ENCODE measurements at places on chromosomes 7 and 10.
A peak's percentile ranks its signal among the peaks of the same experiment; 100 is the strongest.

DNA sequence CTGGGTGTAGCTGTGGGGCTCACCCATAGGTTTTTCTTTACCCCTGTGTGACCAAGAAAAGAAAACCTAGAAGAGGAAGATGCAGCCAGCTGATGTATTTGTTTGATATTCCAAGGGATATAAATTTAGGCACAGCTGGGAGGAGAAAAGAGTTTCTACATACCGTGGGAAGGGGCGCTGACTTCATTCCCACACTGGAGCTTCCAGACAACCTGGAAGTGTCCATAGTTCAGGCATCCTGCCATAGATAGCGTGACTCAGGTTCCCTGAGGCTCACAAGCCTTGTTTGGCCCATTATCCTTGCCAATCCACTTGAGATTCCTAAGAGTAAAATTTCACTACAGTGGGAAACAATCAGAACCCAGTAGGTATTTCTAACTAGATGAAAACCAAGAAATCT, 371.7 kb upstream of the NRP1 start:
- no peak for DNase-seq

DNA sequence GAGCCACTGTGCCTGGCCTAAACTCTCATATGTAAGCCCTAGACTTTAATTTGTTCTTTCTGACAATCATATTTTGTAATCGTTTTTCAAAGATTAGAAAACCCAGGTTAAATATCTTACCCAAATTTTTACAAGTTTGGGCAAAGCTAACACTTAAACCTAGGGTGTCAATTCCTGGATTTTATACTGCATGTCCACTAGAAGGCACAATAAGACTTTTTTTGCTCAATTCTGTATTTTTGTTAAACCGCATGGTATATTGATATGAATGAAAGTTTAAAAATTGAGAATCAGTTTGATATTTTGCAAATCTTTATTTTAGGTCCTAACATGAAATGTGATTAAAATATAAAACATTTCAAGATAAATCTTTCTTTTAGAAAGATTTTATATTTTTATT, 29.3 kb downstream of the DYNC2I1 start:
- peak; percentile 59 for DNase-seq

- DNase-seq: no peak
Observed at GRCh38 chr10:100923580-100923979, 10.8 kb downstream of the SLF2 start.

DNA sequence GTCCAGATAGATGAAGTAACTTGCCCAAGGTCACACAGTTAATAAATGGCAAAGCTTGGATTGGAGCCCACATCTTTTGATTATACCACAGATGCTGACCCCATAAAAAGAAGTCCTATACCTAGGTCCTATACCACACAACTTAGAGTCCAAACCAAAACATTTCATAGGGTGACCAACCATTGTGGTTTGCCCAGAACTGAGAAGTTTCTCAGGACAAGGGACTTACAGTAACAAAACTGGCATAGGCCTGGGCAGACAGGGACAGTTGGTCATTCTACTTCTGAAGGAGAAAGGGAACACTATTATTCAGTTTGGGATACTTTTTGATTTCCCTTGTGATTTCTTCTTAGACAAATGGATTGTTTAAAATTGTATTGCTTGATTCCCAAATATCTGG, 32.9 kb upstream of the PRLHR start:
- no peak for DNase-seq

- DNase-seq: no peak
Observed at GRCh38 chr10:88557658-88558057, 25.5 kb downstream of the RNLS start.

DNA sequence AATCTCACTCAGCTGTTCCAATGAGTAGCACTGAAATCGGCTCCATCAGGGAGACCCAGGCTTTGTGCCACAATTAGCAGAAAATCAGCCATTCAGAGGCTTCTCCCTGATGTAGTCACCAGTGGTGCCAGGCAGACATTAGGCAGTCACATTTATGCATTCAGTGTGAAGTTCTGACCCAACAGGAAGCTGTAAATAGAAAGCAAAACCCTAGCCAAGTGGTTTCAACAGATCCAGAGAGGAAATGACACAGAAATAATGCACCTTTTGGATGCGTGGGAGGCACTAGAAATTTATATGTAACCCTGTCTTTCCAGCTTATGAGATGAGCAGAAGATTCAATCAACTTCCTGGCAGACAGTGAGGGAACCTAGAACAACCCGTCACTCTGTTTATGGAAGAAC, 186.4 kb downstream of the PDE1C start:
- DNase-seq: no peak

DNA sequence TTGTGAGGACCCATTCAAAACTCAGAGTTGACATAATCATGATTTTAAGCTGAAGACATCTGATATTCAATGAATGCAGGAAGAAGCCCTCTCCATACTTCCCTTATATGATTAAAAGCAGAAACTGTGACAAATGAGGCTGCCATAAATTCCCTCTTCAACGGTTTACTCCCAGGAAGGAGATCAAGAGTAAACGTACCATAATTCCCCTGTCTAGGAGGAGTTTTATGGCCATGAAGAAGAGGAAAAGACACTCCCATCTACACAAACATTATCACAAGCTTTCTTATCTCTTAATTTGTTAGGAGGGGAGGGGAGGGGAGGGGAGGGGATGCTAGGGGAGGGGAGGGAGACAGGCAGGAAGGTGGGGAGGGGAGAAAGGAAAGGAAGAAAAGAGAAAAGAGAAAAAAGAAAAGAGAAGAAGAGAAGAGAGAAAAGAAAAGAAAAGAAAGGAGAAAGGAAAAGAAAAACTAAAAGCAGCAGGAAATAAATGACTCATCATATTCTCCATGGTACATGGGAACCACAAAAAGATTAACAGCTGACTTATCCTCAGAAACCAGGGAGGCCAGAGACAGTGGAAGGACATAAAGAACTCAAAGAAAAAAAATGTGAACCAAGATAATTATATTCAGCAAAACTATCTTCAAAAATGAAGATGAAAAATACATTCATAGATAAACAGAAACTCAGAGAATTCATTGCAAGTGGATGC, 121.6 kb downstream of the ALOX5 start:
- peak; percentile 73 for DNase-seq

GRCh38 chr7:40760293-40760964, 625.6 kb downstream of the SUGCT start:
- DNase-seq: no peak

GRCh38 chr7:27148031-27148755, 619 bp upstream of the HOXA6 start:
- no peak for DNase-seq

DNA sequence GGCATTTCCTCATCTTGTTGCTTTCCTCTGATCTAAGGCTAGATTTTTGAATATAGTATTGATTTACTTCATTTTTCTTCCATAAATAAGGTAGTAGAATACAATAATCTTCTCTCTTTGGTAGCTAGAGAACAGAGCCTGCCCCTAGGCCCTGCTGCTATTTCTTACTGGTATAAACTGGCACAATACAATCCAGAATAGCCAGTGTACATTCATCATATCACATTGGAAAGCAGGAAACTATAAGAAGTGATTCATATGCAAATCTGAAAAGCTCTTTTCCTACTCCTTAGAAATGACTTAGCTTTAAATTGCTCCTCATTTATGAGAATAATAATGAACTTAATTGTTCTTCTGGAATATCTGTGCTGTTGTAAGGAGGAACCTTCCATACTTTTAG, 100.2 kb downstream of the KCND2 start:
- DNase-seq: no peak

- no peak for DNase-seq
Observed at GRCh38 chr10:30701451-30702173, 72.1 kb upstream of the LYZL2 start.

DNA sequence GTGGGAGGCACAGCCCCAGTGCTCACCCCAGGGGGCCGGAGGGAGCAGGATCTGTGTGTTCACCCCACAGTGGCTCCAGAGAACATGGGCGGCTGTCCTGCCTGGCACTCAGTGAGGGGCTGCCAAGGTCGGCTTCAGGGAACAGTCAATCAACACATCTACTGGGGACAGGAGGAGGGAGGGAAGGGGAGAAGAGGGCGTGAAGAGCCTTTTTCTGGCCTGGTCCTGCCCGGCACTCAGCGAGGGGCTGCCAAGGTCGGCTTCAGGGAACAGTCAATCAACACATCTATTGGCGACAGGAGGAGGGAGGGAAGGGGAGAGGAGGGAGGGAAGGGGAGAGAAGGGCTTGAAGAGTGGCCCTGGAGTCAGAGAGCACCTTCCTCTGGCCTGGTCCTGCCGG, 184.9 kb downstream of the ADARB2 start:
- no peak for DNase-seq

- DNase-seq: no peak
Observed at GRCh38 chr7:73761854-73762658, 8.0 kb downstream of the CLDN3 start.

GRCh38 chr7:30164567-30164966, 29.8 kb downstream of the MTURN start:
- DNase-seq: peak; percentile 81

DNA sequence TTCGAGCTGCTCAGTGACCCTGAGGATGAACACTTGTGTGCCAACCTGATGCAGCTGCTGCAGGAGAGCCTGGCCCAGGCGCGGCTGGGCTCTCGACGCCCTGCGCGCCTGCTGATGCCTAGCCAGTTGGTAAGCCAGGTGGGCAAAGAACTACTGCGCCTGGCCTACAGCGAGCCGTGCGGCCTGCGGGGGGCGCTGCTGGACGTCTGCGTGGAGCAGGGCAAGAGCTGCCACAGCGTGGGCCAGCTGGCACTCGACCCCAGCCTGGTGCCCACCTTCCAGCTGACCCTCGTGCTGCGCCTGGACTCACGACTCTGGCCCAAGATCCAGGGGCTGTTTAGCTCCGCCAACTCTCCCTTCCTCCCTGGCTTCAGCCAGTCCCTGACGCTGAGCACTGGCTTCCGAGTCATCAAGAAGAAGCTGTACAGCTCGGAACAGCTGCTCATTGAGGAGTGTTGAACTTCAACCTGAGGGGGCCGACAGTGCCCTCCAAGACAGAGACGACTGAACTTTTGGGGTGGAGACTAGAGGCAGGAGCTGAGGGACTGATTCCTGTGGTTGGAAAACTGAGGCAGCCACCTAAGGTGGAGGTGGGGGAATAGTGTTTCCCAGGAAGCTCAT, 1.1 kb downstream of the DDIT4 start:
- DNase-seq: peak; percentile 64

- DNase-seq: peak; percentile 87
Observed at GRCh38 chr7:4830176-4830575, 31.7 kb downstream of the PAPOLB start.

- no peak for DNase-seq
Observed at GRCh38 chr7:135684136-135684535, 21.8 kb downstream of the STMP1 start.
